Brain (organoid and tissue), 16 donors: ENCODE measurements at places on chromosomes 5 and 9.

- DNase-seq: no peak
Measured at GRCh38 chr9:27540502-27540901, 10.9 kb upstream of the MOB3B start.

- no peak for DNase-seq
Measured at GRCh38 chr9:135139366-135139959, 52.0 kb downstream of the OLFM1 start.

DNA sequence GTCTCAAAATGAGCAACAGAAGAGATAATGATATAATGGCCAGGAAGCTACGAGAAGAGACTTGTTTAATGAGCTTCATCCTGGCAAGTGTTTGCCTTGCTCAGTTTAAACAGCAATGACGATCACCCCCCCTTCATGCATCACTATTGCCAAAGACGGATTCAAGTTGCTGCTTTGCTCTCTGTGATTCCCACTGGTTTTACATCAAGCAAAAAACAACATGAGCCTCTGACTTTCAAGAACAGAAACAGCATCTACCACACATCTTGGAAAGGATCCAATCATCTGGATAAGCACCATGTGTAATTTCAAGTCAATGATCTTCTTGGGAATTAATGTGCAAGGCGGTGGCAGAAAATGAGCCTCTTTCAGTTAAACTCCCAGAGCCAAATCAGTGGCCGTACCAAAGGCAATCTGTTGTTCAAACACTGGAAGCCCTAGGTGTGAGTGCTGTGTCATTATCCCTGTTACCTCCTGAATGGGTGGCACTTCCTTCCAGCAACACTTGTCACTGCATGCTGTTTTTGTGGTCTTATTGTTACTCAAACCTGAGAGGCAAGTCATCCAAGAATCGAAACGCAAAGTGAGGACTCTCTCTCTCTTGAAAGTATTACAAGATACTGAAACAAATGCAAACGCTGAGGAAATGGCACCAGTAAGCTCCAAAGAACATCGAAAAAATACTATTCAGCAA is 72.8 kb downstream of the MED27 start:
- DNase-seq: peak; percentile 60

DNA sequence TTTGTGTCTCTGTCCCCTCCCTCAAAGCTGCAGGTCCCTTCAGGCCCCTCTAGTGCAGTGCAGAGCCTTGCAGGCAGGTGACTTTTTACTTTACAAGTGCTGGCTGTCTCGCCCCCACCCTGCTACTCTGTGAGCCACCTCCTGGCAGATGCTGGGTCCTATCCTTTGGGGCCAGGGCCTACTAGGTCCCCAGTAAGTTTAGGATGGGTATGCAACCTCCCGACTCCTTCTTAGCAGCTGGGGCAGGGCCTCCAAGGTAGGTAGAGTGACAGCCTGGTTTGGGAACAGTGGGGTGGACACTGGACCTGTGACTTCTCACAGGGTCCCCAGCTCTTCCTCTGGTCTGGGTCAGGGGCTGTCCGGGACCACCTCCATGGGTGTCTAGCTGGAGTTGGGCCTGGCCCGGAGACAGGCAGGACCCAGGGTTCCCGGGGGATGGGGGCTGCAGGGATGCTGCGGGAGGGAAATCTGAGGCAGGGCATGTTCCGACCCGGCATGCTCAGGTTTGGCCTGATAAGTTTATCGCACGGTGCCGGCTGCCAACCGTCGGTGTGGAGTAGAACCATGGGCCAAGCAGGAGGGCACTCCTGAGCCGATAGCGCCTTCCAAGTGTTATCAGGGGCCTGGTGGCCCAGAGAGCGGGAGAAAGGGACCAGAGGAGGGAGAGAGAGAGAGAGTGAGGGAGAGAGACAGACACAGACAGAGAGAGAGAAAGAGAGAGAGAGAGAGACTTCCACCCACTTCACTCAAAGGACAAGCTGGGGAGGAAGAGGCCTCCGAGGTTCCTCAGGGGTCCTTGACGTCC is 20.5 kb downstream of the GFI1B start:
- no peak for DNase-seq

GRCh38 chr9:133227242-133227860 is 18.3 kb upstream of the OBP2B start:
- DNase-seq: no peak

- no peak for DNase-seq
Measured at GRCh38 chr5:100574716-100575115, 39.5 kb downstream of the FAM174A start.

GRCh38 chr9:115191667-115192066 is 73.7 kb upstream of the TNC start:
- no peak for DNase-seq

DNA sequence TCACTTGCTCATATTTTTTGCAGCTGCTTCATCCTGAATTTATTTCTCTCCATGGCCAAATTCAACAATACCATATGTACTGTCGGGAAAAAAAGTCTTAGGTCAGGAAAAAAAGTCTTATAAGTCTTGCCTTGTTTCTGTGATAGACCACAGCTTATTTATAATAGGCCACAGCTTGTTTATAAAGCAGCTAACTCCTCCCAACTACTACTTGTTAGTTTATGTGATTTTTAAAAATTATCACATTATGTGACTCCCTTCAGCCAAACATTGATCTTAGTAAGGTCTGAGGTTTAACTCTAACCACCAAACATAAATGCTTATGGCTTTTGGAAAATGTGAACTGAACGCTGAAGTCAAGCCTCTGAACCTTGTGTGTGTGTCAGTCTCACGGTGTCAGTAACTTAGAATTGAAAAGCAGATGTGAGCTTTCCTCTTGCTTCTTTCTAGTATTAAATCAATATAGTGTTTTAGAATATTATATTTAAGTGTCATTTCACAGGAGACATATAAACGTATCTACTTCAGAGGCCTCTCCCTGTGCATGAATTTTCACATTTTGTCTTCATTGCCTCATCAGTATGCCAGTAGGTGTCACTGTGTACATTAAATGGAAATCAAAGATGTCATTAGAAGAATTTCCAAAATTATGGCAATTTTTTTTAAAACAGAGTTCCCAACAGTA is 51.3 kb downstream of the SNX24 start:
- peak; percentile 31 for DNase-seq

DNA sequence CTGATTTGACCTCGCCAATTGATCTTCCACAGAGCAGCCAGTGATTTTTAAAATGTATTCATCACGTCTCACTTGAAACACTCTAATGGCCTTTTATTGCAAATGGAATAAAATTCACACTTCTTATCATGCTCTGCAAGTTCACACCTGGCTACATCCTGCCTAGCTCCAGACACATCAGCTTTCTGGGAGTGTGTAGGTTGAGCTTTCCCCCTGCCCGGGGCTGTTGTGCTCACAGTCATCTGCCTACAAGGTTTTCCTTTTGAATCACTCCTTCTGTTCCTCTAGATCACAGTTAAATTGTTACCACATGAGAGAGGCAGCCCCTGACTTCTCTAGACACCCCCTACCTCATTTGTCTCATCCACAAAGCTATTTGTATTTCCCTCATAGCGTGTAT is 674.5 kb downstream of the PRELID2 start:
- no peak for DNase-seq

DNA sequence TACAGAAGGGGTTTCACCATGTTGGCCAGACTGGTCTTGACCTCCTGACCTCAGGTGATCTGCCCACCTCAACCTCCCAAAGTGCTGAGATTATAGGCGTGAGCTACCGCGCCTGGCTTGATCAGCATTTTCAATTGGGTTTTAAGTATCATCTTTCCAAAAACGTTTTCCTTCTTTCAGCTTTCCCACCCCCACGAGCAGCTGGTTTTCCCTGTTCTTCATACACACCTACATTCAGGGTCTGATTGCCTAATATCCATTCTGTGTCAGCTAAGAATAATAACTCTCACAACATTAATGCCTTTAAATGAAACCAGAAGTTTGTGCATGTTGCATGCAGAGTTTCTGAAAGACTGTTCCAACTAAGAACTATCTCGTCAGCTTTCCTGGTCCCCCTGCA is 38.3 kb downstream of the RFK start:
- no peak for DNase-seq

DNA sequence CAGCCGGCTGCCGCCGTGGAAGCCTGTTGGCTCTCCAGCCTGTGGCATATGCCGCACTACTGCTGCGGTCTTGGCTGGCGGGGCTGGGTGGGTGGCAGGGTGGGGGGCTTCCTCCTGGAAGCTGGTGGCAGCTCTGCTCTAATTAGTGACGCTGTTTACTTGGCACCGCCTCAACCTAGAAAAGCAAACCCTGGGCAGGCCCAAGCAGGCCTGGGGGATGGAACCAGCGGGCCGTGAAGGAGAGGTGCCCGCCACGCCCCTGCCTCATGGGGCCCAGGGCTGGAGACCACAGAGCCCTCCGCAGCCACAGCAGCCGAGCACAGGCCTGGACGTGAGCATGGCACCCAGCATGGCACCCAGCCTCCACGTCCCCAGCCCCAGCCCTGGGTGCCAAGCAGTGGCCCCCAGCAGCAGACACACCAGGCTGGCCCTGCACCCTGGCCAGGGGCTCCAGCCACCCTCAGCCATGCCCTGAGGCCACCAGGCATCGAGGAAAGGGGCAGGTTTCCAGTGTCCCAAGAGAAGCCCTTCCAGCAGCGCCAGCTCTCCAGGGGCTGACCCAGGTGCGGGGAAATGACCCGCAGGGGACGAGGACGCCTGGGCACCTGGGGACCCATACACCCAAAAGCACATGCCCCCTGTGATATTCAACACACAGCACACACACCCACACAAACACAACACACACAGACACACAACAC is 5.4 kb upstream of the CCDC187 start:
- DNase-seq: peak; percentile 59

DNA sequence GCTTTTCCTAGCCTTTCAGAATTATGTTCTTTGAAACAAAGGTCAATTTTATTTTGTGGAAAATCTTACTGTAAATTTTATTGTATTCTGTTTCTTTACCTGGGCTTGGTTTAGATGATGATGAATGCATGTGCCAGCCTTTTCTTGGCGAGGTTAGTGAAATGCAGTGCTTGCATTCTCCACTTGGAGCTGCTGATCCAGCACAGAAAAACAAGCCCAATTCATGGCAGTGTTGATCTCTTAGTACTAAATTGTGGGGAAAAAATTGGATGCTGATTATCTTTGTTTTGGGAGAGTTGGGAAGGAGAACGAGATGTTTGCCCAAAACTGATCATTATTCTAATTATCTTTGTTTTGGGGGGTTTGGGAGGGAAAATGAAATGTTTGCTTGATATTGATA is 3.7 kb downstream of the HABP4 start:
- DNase-seq: peak; percentile 79

DNA sequence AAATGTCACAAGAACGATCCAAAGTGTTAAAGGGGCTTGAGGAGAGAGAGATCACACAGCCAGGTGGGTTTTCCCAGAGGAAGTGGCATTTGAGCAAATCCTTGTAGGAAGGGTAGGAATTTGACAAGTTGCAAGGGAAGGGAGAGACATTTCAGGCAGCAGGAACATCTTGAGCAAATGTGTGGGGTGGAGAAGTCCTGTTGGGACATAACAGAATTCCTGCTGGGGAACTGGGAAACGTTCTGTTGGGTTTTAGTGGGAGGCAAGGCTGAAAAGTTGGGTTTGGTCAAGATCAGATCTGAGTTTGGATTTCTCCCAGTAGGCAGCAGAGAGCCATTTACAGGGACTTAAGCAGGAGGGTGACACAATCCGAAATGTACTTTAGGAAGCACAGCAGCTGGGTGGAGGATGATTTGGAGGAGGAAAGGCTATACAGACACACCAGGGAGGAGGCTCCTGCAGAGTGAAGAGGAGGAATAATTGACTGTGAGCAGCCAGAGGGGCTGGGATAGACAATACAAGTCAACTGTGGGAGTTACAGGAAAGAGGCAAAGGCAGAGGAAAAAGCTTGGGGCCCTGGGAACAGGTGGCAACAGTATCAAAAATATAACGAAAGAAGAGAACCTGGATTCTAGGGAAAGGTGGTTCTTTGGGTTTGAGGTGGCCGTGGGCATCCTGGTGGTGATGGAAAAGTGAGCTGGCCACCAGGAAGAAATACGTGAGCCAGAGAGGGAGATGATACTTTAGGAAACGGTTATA is 3.1 kb upstream of the ZSWIM6 start:
- no peak for DNase-seq

DNA sequence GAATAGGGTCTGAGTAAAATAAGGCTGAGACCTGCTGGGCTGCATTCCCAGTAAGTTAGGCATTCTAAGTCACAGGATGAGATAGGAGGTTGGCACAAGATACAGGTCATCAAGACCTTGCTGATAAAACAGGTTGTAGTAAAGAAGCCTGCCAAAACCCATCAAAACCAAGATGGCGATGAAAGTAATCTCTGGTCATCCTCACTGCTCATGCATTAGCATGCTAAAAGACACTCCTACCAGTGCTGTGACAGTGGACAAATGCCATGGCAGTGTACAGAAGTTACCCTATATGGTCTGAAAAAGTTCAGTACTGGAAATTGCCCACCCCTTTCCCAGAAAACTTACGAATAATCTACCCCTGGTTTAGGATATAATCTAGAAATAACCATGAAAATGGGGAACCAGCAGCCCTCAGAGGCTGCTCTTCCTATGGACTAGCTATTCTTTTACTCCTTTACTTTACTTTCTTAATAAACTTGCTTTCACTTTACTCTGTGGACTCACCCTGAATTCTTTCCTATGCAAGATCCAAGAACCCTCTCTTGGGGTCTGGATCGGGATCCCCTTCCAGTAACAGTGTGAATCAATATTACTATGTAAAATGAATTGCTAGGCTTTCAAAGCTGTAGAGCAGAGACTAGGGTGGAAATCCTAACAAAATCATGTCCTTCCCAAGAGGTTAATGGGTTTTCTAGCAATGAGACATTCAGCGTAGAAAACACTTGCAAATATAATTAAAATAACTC is 257.8 kb downstream of the KIAA0825 start:
- no peak for DNase-seq

DNA sequence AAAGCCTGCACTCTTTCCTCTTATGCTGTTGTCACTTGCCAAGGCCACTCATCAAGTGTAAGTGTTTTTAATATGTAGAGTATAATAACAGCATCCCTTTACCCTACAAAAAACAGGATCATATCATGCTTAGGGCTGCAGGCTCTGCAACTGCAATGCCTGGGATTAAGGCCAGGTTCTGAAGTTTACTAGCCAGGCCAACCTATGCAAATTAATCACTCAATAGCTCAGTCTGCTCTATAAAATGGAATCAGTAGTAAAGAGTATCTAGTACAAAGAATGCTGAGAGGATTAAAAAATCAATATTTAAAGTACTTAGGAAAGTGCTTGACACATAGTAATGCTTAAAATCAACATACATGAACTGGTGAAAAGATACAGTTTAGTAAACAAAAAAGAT is 253.3 kb downstream of the EDIL3 start:
- DNase-seq: no peak

DNA sequence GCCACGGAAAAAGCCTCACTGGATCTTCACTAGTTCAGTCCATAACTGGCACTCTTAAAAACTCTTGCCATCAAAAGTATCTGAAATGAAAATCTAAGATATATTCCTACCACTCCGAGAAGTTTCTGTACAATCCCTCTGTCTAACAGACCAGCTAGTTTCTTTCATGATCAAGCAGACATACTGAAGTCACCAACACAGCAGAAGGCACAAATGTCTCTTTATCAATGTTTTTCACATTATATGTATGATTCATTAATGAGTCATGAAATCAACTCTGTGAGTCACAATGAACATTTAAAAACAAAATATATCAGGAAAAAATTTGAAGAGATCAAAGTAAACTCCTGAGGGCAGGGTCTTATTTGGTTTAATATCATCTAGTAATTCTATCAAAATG is 50.8 kb downstream of the F2R start:
- DNase-seq: no peak
